ENCODE measurements at places on chromosomes 13 and 19. TPM values are rescaled to one million over a fixed set of nuclear protein-coding genes. Genes with fewer than 3 reads are reported as not detected.

Gene CFAP97D2
- total RNA-seq, result not detected

Gene FFAR1
- not detected for total RNA-seq

Gene CYP2A7
- not detected for total RNA-seq

Gene ZNF296
- 0.52 TPM for total RNA-seq

Gene CCDC169
- 2.6 TPM for total RNA-seq

Gene CLDN10
- 0.83 TPM for total RNA-seq

Gene FOSB
- 37.9 TPM for total RNA-seq

- no peak overlapping the region for H3K27ac ChIP-seq
- H3K4me3 ChIP-seq, result no peak overlapping the region
- no peaks in the 10 kb centered on the region for H3K27me3 ChIP-seq
- H3K4me1 ChIP-seq, result no peaks in the 10 kb centered on the region
- no peaks in the 10 kb centered on the region for H3K36me3 ChIP-seq
- DNase-seq, result no peak
Measured at GRCh38 chr19:28615966-28616365, 597.0 kb downstream of the UQCRFS1 start.

GRCh38 chr13:95060014-95060519 lies 241.2 kb downstream of the ABCC4 start:
- H3K27ac ChIP-seq, result peak overlapping the region; percentile 26
- H3K27me3 ChIP-seq, result no peaks in the 10 kb centered on the region
- H3K4me1 ChIP-seq, result no peaks in the 10 kb centered on the region
- H3K4me3 ChIP-seq, result no peak overlapping the region

DNA sequence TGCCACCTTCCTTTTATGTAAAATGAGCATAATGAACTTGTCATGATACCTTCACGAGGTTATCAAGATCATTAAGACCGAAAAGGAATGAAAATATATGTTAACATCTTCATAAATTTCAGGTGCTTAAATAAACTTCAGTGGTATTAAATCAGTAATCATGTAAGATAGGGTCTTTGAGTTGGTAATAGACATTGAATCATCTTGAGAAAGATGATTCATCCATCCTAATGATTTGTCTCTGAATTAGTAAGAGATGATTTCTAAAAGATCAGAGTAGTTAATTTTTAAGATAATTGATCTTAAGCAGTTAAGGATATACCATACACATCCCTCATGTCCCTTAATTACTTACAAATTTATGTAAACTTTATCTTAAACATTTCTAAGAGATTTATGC lies 52.0 kb downstream of the COG3 start:
- H3K27ac ChIP-seq, result no peak overlapping the region
- peaks cover 10% of the 10 kb centered on the region for H3K4me1 ChIP-seq
- no peaks in the 10 kb centered on the region for H3K36me3 ChIP-seq
- DNase-seq, result no peak
- no peak overlapping the region for H3K4me3 ChIP-seq

GRCh38 chr13:114286808-114287207 lies 5.4 kb downstream of the UPF3A start:
- H3K27ac ChIP-seq, result no peak overlapping the region
- H3K36me3 ChIP-seq, result no peaks in the 10 kb centered on the region
- peaks cover 12% of the 10 kb centered on the region for H3K4me1 ChIP-seq
- no peaks in the 10 kb centered on the region for H3K27me3 ChIP-seq
- no peak for DNase-seq
- H3K4me3 ChIP-seq, result no peak overlapping the region

GRCh38 chr13:30019648-30020626 lies 169.5 kb upstream of the UBL3 start:
- H3K4me1 ChIP-seq, result peaks cover 3% of the 10 kb centered on the region
- no peaks in the 10 kb centered on the region for H3K27me3 ChIP-seq

- H3K4me1 ChIP-seq, result no peaks in the 10 kb centered on the region
- no peak for DNase-seq
- H3K27me3 ChIP-seq, result no peaks in the 10 kb centered on the region
- H3K36me3 ChIP-seq, result no peaks in the 10 kb centered on the region
- H3K4me3 ChIP-seq, result no peak overlapping the region
- H3K27ac ChIP-seq, result no peak overlapping the region
Measured at GRCh38 chr19:27775395-27775794, 1437.6 kb downstream of the UQCRFS1 start.

- H3K36me3 ChIP-seq, result no peaks in the 10 kb centered on the region
- no peaks in the 10 kb centered on the region for H3K4me1 ChIP-seq
- no peak overlapping the region for H3K4me3 ChIP-seq
- no peak overlapping the region for H3K27ac ChIP-seq
- no peak for DNase-seq
Measured at GRCh38 chr19:41990028-41990427, 4.0 kb downstream of the ATP1A3 start.

DNA sequence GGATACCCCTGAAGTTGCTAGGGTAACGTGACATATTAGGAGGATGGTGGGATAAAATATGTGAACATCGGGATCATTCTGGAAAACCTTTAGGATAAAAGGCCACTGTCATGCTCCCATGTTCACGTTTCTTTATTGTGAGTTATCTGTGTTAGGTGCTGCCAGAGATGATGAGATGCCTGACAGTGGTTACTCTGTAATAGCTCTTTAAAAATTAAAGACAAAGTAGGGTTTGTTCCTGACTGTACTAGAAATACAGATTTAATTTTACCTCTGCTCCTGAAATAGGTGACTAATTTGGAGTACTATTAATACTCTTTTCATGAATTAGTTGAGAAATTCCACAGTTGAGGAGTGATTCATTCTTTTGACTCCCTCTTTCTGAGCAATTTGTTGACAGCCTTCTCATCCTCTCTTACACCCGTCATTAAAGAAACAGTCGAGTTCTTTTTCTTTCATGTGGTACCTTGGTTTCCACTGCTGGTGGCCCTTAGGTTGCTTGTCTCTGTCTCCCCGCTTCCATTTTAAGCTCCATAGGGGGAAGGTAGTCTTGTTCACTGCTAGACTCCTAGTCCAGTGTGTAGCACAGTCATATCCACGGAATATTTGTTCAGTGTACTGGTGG lies 28.4 kb downstream of the SAE1 start:
- DNase-seq, result no peak
- peaks cover 19% of the 10 kb centered on the region for H3K4me1 ChIP-seq
- H3K27ac ChIP-seq, result peak overlapping the region; percentile 81
- no peak overlapping the region for H3K4me3 ChIP-seq

Measured in hepatocyte (in vitro differentiated cells).